Liver (tissue), 10 donors: ENCODE measurements at places on chromosomes 3 and 15. TPM values are rescaled to one million over a fixed set of nuclear protein-coding genes. Genes with fewer than 3 reads are reported as not detected.

The TUSC7 gene
- not detected for total RNA-seq

The NR2E3 gene
- 0.17 TPM for total RNA-seq

The PLCH1 gene
- total RNA-seq: 1.0 TPM

The FBXW12 gene
- total RNA-seq: not detected

The SPINT1 gene
- total RNA-seq: 1.2 TPM

The SI gene
- total RNA-seq: not detected

The HTR3E gene
- total RNA-seq: not detected

The LRRIQ4 gene
- total RNA-seq: 0.09 TPM

The TOPAZ1 gene
- not detected for total RNA-seq

The FOXB1 gene
- not detected for total RNA-seq

The CHRM5 gene
- total RNA-seq: not detected

The SIDT1 gene
- 2.2 TPM for total RNA-seq

The GRIP2 gene
- 0.33 TPM for total RNA-seq

The CCR1 gene
- total RNA-seq: 10.7 TPM
